GM23248 (cell line): ENCODE measurements at places on chromosomes 13 and 19.

DNA sequence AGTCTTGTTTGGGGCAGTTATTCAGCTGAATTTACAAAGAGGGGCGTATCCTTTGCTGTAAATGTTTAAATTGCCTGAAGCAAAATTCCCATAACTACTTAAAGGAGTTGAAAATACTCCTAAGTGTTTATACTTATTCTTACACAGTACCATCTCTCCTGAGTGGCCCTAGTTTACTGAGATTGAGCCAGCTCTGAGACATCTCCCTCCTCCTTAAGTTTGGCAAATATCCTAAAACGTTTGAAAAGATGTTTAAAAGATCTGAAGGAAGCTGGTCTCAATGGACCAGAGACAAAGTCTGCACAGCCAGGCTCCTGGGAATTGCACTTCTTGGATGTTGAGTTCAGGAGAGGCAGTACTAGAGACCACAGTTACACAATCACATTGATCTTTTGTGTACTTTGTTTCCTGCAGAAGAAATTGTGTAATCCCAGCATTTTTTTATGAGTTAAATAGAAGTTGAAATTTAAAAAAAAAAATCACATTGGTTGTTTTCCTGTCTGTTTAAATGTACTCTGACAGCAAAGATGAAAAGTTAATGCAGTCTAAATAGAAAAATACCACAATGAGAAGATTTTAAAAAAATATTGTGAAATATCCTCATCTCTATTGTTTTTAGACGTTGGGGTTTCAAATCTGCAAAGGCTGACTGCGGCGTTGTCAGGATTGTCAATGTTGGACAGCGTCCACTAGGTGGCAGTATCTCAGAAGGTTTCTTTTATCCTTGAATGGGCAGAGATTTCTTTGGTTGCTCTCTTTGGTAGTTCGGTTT lies 20.7 kb downstream of the TNFSF11 start:
- peak; percentile 80 for DNase-seq

GRCh38 chr13:31860002-31860401 lies 120.7 kb downstream of the RXFP2 start:
- no peak for DNase-seq

DNA sequence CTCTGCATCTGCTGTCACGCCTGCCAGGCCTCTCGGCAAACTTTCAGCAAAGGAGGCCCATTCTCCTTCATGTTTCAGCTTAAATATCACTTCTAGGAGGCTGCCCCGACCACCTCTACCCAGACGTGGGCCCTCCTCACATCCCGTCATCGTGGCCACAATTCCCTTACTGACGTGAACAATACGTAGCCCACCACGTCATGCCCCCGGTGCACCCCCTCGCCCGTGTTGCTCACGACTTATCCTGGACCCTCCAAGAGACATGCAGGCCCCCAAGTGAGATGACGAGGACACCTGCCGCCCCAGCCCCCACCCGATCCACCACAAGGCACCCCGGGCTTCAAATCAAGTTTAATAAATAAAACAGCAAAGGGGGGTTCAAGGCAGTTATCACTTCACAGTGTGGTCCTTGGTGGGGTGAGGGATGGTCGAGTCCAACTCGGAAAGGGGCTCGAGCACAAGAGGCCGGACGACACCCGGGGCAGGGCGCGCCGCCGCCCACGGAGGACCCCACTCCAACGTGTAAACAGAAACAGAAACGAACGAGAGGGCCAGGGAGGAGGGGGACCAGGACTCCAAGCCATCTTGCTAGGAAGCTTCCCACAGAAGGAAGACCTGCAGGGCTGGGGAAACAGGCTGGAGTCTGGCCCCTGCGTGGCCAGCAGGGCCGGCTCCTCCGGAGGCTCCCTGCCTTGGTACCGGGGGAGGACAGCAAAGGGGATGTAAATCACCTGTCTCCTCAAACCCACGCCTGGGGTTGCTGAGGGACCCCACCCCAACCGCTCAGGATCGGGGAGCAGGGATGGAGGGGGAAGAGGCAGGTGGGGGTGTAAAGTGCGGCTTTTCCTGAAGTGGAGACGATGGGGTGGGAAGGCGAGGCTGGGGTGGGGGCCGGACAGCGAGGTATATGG lies 14.3 kb upstream of the PLPP2 start:
- no peak for DNase-seq

GRCh38 chr19:49593233-49594113 lies 2.5 kb downstream of the PRR12 start:
- peak; percentile 96 for DNase-seq

GRCh38 chr13:74132776-74133656 lies 1.2 kb downstream of the KLF12 start:
- DNase-seq, result peak; percentile 64

GRCh38 chr13:70708775-70709174 lies 600.5 kb upstream of the KLHL1 start:
- DNase-seq, result no peak

GRCh38 chr19:11046605-11047354 lies 42.5 kb upstream of the LDLR start:
- no peak for DNase-seq

DNA sequence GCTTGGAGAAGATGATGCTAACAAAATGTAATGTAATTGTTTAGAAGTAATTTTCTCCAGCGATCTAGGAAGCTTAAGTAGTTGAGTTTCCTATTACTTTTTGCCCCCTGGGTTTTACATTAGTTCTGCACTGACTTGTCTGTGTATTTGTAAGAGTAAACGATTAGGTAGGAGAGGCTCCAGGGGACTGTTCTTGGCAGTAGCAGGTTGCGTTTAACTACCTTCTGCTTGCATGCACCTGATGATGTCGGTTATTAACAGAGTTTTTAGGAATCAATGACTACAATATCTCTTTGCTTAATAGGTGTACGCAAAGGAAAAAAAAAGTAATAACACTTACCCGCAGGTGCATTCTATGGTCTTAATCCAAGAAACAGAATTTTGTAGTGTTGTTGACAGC lies 18.3 kb upstream of the UGGT2 start:
- DNase-seq, result no peak

DNA sequence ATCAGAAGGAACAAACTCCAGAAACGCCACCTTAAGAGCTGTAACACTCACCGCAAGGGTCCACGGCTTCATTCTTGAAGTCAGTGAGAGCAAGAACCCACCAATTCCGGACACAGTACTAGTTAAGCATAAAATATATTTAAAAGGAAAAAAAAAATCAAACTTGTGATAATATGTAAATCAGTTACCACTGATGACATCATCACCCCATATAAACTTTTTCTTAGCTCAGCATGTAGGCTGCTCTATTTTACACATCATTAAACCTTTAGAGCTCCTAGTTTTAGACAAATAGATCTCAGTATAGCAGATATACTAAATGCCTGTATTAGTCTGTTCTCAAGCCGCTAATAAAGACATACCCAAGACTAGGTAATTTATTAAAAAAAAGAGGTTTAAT lies 668.1 kb downstream of the PCDH9 start:
- DNase-seq, result no peak

DNA sequence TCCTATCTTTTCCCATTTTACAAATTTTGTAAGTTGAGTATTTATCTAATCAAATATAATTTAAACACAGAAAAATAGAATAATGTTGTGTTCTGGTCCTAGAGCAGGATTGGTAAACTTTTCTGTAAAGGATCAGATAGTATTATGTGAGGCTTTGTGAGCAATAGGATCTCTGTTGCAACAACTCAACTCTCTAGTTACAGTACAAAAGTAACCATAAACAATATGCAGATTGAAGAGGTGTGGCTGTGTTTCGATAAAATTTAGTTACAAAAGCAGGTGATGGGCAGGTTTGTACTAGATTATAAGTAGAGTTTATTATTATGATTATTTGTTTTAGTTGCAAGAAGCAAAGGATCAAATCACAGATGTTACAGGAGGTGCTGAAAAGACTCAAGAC lies 15.2 kb upstream of the C1QTNF9B start:
- no peak for DNase-seq

- no peak for DNase-seq
Measured at GRCh38 chr19:12628040-12629022, 17.6 kb downstream of the ZNF791 start.

GRCh38 chr19:28596561-28597071 lies 616.3 kb downstream of the UQCRFS1 start:
- DNase-seq, result no peak

- DNase-seq, result peak; percentile 66
Measured at GRCh38 chr19:14450168-14450874, 17.2 kb downstream of the PKN1 start.

DNA sequence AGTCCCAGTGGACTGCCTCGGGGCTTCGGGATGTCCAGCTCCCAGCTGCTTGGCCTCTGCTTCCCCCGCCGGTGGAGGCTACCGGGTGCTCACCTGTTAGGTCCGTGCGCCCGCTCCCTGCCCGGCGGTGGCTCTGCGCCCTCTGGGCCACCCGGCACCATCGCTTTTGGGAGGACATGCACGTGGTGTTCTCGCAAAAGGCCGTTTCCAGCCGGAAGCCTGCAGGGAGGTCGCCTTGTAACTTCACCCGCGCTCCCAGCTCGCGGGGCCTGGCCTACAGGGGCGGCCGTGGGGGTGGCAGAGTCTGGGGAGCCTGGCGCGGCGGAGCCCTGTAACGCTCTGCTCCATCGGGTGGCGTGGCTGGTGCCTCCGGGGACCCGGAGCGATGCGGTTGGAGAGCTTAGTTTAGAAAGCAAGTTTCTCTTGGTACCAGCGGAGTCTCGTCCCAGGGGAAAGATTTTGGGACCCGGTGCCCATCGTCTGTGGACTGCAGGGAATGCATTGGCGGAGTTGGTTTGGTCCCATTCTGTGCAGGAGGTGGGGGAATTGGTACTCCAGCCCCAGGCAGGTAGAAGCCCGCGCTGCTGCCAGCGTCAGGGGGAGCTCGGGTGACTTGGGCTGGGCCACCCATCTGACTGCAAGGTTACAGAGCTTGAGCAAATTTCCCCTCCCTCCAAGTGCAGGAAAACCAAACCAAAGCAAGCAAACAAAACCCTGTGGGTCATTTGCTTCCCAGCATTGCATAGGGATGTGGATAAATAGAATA lies 673 bp downstream of the SPATA13 start:
- DNase-seq, result peak; percentile 57
